ENCODE measurements at places on chromosomes 11 and 22.

GRCh38 chr22:48881326-48881980, 946.2 kb downstream of the BRD1 start:
- no peak for DNase-seq

DNA sequence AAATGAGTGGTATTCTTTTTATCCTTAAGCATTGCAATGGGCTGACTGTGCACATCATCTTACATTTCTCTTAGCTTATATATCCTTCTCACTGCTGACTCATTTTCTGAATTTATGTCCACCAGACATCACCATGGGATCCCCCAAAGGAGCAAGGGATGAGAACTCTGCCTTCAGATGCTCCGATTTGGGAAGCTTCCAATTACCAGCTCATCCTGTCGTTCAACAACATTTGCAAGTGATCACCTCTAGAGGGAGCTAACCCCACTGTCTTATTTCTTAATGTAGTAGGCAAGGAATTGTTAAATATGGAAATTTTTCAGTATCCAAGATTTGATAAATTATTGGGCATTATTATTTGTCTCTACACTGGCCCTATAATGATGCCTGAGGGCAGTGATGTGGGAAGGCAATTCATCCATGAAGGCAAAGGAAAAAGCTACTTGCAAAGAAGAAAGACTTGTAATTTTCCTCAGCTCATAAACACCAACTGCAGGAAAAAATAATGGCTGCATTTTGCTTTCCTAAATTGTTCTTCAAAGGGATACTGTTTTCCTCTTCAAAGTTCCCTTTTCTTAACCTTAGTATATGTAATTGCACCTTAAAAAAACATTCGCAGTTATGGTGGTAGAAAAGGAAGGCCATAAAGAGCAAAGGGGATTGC, 102.4 kb upstream of the FSHB start:
- peak; percentile 37 for DNase-seq

- no peak for DNase-seq
These were observed 100.6 kb upstream of the FGF3 start for GRCh38 chr11:69919659-69920344.

DNA sequence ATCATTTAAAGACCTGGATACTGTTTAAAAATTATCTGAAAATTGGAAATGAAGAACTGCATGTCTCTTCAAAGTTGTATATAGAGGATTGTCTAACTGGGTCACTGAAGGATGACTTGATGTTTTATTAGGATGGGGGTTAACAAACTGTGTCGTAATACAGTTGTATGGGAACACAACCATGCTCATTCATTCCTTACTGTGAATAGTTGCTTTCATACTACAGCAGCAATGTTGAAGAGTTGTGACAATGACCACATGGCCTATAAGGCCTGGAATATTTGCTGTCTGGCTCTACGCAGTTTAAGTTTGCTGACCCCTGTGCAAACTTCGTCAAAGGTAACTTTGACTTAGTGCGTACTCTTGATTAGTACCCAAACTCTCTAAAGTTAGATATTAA, 38.4 kb downstream of the FDX1 start:
- no peak for DNase-seq

- DNase-seq, result no peak
These were observed 11.5 kb downstream of the PMM1 start for GRCh38 chr22:41578114-41578513.

DNA sequence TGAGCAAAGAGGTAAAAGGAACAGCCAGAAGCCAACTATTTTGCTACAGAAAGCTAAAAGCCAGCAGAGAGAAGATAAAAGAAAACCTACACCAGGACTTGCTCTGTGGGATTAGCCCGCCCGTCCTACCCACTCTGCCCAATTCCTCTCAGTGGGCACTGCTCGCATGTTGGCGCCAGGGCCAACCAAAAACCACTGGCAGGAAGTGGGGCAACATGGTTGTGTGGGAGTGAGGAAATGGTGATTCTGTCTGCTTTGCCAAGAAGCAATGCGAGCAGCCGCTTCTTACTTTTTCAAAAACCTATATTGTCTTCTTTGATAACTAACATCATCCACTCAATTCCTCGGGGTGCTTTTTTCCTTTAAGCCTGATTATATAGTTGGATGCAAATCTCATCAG, 14.2 kb upstream of the APOA1 start:
- no peak for DNase-seq

DNA sequence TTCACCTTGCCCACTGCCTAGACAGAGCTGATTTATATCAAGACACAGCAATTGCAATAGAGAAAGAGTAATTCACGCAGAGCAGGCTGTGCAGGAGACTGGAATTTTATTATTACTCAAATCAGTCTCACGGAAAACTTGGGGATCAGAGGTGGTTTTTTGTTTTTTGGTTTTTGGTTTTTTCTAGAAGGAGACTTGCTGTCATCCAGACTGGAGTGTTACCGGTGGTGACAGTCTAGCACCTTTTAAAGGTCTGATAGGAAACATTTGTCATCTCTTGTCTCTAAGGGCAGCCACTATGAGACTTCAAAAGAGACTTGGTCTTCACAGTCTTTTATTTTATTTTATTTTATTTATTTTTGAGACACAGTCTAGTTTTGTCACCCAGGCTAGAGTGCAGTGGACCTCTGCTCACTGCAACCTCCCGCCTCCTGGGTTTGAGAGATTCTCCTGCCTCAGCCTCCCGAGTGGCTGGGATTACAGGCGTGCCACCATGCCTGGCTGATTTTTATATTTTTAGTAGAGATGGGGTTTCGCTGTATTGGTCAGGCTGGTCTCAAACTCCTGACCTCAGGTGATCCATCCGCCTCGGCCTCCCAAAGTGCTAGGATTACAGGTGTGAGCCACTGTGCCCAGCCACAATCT, 19.1 kb downstream of the APOBEC3H start:
- no peak for DNase-seq

DNA sequence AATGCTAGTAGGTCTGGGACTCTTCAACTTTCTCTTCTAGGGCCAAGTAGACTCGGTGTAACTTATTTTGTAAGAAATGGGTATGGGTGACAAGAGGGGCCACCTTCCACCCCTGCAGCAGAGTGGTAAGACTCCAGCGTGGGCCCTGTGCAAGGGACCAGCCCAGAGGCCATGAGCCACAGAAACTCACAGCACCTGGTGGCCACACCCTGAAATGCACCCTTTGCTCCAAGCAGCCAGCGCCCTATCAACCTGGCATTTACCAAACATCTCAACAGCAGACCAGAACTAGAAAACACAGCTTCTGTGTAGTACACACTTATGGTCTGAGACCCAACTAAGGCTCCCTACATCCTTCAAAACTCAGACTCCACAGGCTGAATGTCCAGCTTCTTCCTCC, 5.7 kb downstream of the CDCA5 start:
- peak; percentile 24 for DNase-seq

DNA sequence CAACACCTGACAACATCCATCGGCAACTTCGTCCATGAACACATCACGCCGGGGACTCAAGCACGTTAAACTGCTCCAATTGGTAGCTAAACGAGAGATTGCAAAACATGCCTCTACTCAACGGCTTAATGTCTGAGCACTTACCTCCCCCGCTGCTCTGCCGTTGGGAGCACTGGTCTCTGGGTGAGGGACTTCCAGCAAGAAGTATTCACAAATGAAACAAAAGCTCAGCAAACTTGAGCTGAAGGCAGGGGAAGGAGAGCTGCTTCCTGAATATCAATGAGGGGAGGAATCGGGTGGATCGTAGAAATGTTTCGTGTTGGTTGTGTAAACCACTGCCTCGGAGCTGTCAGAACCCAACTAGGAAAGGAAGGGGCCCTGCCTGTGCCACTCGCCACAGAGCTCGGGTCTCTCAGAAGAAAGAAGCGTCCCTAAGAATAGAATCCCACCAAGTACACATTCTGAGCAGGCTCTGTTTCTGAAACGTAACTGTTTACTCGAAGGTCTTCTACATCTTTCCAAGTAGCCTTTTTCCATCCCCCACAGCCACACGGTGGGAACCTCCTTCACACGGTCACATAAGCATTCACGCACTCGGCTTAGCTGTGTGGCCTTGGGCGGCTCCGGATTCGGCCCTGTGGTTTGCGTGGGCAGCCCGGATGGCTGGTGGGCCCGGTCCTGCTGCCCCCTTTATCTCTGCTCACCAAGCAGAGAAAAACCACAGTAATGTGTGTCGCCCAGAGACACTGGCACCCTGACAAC, at the start of gene MLC1:
Gene MLC1 (minus strand): TSS at position 216 of the 762 bp plus-strand sequence. CDS start 524 bp downstream, outside the sequence.
- no peak for DNase-seq

DNA sequence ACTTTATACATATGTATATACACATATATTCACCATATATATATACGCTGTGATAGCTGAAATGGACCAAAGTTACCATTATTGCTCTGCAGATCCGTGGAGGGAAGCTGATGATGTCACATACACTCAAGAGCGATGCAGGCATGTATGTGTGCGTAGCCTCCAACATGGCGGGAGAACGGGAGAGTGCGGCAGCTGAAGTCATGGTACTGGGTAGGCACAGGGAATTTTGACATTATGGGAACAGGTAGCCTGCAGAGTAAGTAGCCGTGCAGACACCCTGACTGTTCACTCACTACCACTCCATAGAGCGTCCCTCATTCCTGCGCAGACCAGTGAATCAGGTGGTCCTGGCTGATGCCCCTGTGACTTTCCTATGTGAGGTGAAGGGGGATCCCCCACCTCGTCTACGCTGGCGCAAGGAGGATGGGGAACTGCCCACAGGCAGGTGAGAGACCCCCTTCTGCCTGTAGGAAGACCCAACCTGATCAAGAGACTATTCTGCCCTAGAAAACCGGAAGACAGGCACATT, 4.7 kb downstream of the ROBO3 start:
- DNase-seq, result no peak

GRCh38 chr11:86818462-86819192, 18.3 kb downstream of the PRSS23 start:
- peak; percentile 71 for DNase-seq

DNA sequence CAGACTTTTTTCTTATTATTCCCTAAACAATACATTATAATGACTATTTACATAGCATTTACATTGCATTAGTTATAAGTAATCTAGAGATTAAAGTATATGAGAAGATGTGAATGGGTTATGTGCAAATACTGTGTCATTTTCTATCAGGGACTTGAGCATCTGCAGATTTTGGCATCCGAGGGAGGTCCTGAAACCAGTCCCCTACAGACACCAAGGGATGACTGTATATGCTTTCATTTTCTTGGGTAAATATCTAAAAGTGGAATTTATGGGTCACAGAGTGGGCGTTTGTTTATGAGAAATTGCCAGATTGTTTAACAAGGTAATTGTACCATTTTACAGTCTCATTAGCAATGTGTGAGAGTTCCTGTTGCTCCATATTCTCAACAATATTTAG, 454.5 kb upstream of the API5 start:
- no peak for DNase-seq

GRCh38 chr11:114566276-114566675, 6.6 kb upstream of the NXPE1 start:
- no peak for DNase-seq

GRCh38 chr11:2768471-2769408, 68.9 kb upstream of the KCNQ1OT1 start:
- peak; percentile 82 for DNase-seq

DNA sequence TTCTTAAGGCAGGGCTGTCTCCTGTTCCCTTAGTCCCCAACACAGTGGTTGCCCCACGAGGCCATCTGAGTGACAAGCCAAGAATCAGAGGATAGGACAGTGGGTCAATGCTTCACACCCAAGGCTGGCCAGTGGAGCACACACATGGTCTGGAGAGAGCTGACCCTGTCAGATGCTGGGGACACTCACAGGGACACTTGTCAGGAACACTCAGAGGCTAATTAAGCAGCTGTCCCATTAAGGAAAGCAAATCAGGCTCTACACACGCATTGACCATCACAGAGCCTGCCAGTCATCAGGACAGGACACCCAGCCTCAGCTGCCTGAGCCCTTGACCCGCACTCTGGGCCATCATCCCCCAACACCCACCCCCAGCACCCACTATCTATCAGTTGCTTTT, 18.2 kb downstream of the GDPD5 start:
- DNase-seq, result no peak

GRCh38 chr22:26273011-26273675, 103.9 kb downstream of the SEZ6L start:
- DNase-seq, result no peak

GRCh38 chr11:72833811-72834493, 19.7 kb downstream of the ATG16L2 start:
- no peak for DNase-seq

- peak; percentile 49 for DNase-seq
These were observed 56.6 kb upstream of the FDX1 start for GRCh38 chr11:110373051-110373702.

- DNase-seq, result no peak
These were observed 105.7 kb upstream of the AKIP1 start for GRCh38 chr11:8805296-8805695.

GRCh38 chr11:26025676-26026075, 306.3 kb upstream of the ANO3 start:
- no peak for DNase-seq

- no peak for DNase-seq
These were observed 632.6 kb upstream of the KIRREL3 start for GRCh38 chr11:127632976-127633680.

DNA sequence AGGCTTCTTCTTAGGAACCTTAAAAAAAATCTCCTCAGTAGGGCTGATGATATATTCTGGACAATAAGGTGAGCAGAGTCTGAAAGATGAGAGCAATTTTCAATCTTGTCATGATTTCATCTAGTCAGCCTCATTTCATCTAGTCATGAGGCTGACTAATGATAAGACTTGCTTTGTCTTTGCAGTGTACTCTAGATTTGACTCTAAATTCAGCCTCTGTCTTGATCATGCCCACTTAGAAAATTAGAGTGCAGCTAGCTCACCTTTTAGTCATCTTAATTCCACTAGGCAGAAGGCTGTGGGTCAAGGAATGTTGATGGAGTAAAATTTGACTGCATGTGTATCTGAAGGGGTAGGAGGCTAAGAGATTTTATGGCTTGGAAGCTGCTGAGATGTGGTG, 5.5 kb downstream of the EHF start:
- no peak for DNase-seq

DNA sequence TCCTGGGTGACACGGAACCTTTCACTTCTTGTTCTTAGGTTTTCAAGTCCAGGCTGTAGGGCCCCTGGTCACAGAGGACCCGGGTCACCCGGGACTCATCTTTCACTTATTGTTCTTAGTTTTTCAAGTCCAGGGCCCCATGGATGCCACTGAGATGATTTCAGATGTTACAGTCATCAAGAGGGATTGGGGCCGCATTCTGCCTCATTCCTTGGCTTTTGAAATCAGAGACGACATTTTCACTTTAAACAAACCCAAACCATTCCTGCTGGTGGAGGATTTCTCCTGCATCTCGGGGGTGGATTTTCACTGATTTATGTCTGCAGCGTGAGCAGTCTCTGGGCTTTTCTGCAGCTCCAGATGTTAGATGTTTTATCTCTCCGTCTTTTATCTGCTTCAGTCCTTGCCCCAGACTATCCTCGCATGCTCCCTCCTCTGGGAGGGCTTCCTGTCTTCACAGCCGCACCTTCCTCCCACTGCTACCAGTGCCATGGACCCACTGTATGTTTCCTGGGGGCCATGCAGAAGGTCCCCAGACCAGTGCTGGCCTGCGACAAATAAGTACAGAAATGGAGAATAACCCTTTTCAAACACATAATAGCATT, 27.4 kb downstream of the FBLN1 start:
- peak; percentile 69 for DNase-seq

GRCh38 chr11:96309643-96310017, 33.4 kb downstream of the MAML2 start:
- DNase-seq, result no peak
